ENCODE measurements at places on chromosomes 2 and 18. TPM values are rescaled to one million over a fixed set of nuclear protein-coding genes. Genes with fewer than 3 reads are reported as not detected.
A peak's percentile ranks its signal among the peaks of the same experiment; 100 is the strongest.

Gene KCNE4
- 23.8 TPM for total RNA-seq

Gene KIAA2012
- total RNA-seq, result 1.2 TPM

Gene SCYGR4
- total RNA-seq, result not detected

Gene DDX18
- total RNA-seq, result 63.3 TPM

DNA sequence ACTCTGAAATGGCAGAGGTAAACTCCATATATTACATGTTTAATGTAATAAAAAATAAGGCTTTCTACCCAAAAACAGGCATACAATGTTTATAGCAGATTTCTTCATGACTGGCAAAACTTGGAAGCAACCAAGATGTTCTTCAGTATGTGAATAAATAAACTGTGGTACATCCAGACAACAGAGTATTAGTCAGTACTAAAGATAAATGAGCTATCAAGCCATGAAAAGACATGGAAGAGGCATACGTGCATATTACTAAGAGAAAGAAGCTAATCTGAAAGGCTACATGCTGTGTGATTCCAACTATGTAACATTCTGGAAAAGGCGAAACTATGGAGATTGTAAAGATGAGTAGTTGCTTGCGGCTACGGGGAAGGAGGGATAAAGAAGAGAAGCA is 97.4 kb downstream of the OSR1 start:
- no peak for DNase-seq
- H3K36me3 ChIP-seq, result no peaks in the 10 kb centered on the region
- no peaks in the 10 kb centered on the region for H3K27me3 ChIP-seq

DNA sequence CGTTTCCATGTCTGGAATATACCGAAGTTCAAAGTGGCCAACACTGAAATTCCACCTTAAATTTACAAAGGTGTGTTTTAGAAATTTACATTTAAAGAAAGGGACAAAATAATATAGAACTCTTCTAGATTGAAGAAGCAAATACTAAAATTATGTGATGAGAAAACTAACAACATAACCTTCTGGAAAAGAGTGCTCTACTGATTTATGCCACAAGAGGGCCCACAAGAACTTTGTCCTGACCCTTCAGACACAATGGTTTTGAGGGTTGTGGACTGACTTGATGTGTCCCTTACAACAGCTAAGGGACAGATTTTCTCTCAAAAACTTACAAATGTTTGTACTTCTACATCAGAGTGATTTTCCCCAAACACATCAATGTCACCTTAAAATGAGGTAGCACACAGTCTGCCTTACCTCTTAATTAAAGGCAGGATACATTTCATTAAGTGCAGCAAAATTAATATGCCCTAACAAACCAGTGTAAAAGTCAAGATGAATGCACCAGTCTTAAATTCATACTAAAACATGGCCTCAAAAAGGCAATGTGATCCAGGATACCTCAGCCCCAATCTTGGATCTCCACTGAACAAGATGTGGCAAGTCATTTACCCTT is 36.2 kb downstream of the EIF2AK3 start:
- no peak overlapping the region for H3K4me3 ChIP-seq
- no peaks in the 10 kb centered on the region for H3K4me1 ChIP-seq
- no peak for DNase-seq
- peaks cover 11% of the 10 kb centered on the region for H3K36me3 ChIP-seq

GRCh38 chr2:107822302-107822701 is 4.4 kb upstream of the RGPD4 start:
- no peaks in the 10 kb centered on the region for H3K36me3 ChIP-seq
- H3K4me1 ChIP-seq, result no peaks in the 10 kb centered on the region
- no peak for DNase-seq

DNA sequence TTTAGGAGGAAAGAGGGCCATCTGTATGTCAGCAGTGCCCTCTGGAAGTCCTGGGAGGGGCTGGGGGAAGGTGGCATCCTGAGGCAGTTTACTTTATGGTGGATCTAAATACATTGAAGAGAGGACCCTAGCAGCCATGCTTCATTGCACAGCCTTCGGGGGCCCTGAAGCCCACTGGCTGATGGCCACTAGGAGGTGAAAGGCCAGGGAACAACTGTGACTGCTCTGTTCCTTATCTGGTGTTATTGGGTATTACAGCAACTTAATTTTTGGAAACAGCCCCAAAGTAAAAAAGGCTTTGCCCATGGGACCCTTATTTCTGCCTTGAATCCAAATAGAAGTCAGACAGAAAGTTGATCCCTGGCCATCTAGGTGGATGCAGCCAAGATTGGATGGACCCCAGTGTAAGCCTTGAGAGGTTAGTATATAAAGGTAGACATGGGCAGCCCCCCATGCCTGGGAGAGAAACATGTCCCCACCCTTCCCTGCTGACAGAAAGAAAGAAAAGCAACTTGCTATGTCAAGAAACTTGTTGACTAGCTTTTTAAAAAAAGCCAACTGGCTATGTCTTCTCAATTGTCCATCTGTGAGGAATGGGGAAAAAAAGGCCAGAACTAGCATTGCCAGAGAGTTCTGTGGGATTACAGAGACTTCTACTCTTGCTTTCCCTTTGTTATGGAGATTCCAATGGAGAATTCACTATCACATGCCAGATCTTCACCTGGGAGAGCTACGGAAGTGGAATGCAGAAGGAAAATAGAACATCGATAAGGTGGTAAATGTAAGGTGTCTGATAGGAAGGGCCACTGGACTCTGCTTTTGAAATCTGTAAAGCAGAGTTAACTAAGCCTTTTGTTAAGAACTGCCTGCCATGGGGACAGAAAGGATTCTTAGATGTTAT is 58.6 kb upstream of the OSR1 start:
- no peak for DNase-seq
- no peaks in the 10 kb centered on the region for H3K4me1 ChIP-seq
- no peak overlapping the region for H3K27ac ChIP-seq
- H3K27me3 ChIP-seq, result no peaks in the 10 kb centered on the region
- H3K36me3 ChIP-seq, result no peaks in the 10 kb centered on the region
- no peak overlapping the region for H3K4me3 ChIP-seq

DNA sequence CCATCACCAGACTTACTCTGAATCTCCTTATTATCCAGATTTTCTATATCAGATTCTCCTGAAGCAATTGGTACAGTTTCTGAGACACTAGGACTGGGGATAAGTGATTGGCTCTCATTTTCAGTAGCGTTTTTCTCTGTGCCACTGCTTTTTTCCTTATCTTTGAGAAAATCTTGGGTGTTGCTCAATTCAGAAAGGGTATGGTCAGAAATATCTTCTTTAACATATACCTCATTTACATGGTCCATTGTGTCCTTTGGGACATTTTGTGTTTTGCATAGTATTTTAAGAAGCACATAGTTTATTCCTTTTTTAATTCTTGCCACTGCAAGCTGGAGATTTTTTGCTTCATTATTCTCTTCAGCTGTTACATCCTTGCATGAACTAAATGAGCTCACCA is 56.6 kb upstream of the SCN9A start:
- DNase-seq, result no peak
- no peak overlapping the region for H3K27ac ChIP-seq
- H3K4me3 ChIP-seq, result no peak overlapping the region
- no peaks in the 10 kb centered on the region for H3K36me3 ChIP-seq
- no peaks in the 10 kb centered on the region for H3K27me3 ChIP-seq

DNA sequence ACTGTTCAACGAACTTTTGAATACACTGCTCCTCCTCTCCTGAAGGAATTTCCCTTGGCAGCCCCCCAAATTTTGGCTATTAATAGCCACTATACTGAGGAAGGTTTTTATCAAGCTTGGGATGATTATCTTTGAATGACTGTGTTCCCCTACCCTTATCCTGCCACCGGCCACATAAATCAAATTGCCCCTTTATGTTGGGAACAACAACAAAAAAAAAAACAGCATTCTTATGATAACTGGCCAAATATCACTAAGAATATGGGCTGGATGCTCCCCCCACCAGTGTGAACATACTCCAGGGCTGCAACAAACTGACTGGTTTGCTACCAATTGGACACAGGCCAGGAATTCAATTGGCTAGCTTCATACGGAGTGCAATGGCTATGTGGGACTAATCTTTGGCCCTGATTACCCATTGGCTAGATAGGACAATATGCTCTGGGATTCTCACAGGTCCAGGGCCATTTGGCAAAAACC is 20.6 kb downstream of the DUSP11 start:
- peak; percentile 10 for DNase-seq
- no peaks in the 10 kb centered on the region for H3K4me1 ChIP-seq
- no peaks in the 10 kb centered on the region for H3K27me3 ChIP-seq
- H3K36me3 ChIP-seq, result peaks cover 23% of the 10 kb centered on the region

GRCh38 chr2:142965443-142965842 is 88.0 kb downstream of the KYNU start:
- no peak overlapping the region for H3K27ac ChIP-seq
- H3K4me3 ChIP-seq, result no peak overlapping the region
- no peak for DNase-seq
- no peaks in the 10 kb centered on the region for H3K27me3 ChIP-seq
- no peaks in the 10 kb centered on the region for H3K36me3 ChIP-seq

DNA sequence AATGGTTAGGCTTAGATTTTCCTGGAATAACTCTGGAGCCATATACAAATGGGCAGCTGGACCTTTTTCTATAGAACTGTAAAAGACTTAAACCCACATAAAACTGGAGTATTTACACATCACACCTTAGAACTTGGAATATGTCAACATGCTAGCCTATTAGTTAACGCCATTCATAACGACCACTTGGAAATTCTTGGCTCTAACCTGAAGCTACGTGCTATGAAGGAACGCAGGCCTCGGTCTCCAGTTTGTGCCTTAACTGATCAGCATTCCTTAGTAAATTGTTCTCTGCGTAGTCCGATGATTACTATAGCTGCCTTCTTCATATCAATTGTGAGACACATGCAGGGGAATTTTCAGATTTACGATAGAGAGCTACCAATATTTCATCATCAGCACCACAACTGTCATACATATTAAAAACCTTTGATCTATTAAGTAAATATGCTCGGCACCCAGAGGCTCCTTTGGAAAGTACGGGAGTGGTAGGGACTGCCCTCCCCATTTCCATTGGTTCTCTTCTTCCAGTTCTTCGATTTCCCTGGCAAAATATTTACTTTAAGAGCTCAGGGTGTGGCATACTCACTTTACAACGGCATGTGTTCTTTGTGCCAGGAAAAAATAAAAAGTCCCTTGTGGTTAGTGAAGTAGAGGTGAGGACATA is 17.5 kb upstream of the CCL20 start:
- no peaks in the 10 kb centered on the region for H3K4me1 ChIP-seq
- no peak overlapping the region for H3K27ac ChIP-seq
- H3K27me3 ChIP-seq, result no peaks in the 10 kb centered on the region
- H3K4me3 ChIP-seq, result no peak overlapping the region
- no peak for DNase-seq
- no peaks in the 10 kb centered on the region for H3K36me3 ChIP-seq

GRCh38 chr2:174510583-174511189 is 23.9 kb upstream of the GPR155 start:
- no peak for DNase-seq
- no peaks in the 10 kb centered on the region for H3K4me1 ChIP-seq
- no peaks in the 10 kb centered on the region for H3K36me3 ChIP-seq
- no peak overlapping the region for H3K27ac ChIP-seq
- H3K27me3 ChIP-seq, result no peaks in the 10 kb centered on the region

- no peak overlapping the region for H3K27ac ChIP-seq
- H3K4me1 ChIP-seq, result no peaks in the 10 kb centered on the region
- no peaks in the 10 kb centered on the region for H3K27me3 ChIP-seq
- H3K36me3 ChIP-seq, result peaks cover 2% of the 10 kb centered on the region
Observed at GRCh38 chr2:64007924-64008323, 11.3 kb downstream of the VPS54 start.

DNA sequence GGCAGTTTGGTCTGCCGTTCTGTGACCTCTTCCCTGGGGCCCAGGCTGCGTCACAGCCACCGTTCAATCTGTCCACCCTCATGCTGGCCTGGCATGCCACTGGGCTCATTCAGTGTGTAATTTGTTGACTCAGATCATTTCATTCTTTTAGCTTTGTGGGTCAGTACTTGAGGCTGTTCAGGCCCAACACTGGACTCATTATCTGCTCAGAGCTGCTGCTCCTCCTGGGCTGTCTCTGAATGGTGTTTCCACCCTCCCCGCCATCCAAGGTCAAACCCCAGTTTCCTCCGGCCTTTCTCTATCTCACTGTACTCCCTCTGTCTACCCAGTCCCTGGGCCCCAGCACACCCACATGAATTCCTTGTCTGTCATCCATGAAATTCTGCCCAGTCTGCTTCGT is 152.4 kb upstream of the NCK2 start:
- H3K4me1 ChIP-seq, result peaks cover 7% of the 10 kb centered on the region
- no peaks in the 10 kb centered on the region for H3K27me3 ChIP-seq
- no peak overlapping the region for H3K4me3 ChIP-seq
- no peak overlapping the region for H3K27ac ChIP-seq

DNA sequence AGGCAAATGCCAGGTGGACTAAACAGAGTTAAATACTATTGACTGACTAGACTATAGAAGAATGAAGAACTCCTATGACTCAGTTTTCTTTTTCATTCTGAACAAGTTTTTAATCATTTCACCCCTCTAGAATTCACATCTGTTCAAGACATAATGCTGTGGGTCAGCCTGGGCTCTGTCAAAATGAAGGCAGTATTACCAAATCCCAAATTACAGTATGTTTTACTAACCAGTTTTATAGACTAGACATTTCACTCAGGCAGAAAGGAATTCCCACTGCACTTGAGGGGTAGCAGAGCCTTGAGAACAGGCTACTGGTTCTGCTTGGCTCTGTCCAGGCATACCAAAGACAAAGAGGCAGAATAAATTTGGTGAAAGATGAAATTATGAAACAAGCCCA is 511.7 kb downstream of the EPHA4 start:
- no peak for DNase-seq
- H3K27me3 ChIP-seq, result no peaks in the 10 kb centered on the region
- H3K4me3 ChIP-seq, result no peak overlapping the region
- H3K27ac ChIP-seq, result no peak overlapping the region
- no peaks in the 10 kb centered on the region for H3K36me3 ChIP-seq
- H3K4me1 ChIP-seq, result no peaks in the 10 kb centered on the region

DNA sequence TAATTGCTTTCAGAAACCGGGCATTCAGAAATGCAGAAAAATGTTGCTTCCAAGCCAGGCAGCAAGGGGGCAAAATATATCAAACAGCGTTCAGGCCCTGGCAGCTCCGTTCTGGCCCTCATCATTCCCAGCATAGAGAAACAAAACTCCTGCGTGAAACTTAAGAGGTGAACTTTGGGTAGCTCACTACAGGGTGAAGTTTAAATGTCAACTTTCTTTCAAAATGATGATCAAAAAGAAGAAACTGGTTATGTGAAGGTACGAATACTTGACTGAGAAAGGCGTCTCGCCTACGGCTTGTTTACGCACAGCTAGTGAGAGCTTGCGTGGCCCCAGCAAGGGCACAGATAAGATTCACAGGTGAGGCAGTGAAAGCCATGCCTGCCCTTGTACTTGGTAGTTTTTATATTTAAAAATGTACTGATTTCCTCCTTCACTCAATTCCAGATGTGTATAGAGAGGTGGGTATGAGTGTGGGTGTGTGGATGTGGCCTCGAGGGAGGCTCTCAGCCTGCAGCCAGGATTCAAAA is 127.5 kb downstream of the NFATC1 start:
- H3K4me1 ChIP-seq, result peaks cover 28% of the 10 kb centered on the region
- peaks cover 18% of the 10 kb centered on the region for H3K36me3 ChIP-seq
- H3K4me3 ChIP-seq, result no peak overlapping the region
- H3K27me3 ChIP-seq, result no peaks in the 10 kb centered on the region
- no peak overlapping the region for H3K27ac ChIP-seq

GRCh38 chr18:55763298-55763697 is 175.3 kb upstream of the TCF4 start:
- H3K27ac ChIP-seq, result no peak overlapping the region
- no peaks in the 10 kb centered on the region for H3K4me1 ChIP-seq
- no peaks in the 10 kb centered on the region for H3K27me3 ChIP-seq
- no peak for DNase-seq

GRCh38 chr2:232142049-232142448 is 180.5 kb downstream of the DIS3L2 start:
- H3K27ac ChIP-seq, result no peak overlapping the region
- no peak overlapping the region for H3K4me3 ChIP-seq
- H3K36me3 ChIP-seq, result no peaks in the 10 kb centered on the region
- no peaks in the 10 kb centered on the region for H3K27me3 ChIP-seq

Measured in spinal cord (tissue), 10 donors.